ENCODE measurements at places on chromosomes 7 and 10.

DNA sequence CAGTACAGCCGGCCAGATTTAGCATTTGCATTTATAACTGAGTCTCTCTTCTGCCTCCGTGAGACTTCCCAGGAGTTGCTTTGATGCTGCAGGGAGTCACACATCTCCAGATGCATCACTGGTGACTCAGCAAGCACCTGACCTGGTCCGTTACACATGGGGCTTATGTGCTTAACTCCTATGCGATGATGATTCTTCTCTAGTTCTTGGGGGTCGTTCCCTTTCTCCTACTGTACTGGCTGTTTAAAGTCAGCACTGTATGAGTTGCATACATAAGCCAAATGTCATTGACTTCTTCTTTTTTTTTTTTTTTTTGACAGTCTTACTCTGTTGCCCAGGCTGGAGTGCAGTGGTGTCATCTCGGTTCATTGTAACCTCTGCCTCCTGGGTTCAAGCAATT is 13.0 kb upstream of the AKR1E2 start:
- DNase-seq: no peak

DNA sequence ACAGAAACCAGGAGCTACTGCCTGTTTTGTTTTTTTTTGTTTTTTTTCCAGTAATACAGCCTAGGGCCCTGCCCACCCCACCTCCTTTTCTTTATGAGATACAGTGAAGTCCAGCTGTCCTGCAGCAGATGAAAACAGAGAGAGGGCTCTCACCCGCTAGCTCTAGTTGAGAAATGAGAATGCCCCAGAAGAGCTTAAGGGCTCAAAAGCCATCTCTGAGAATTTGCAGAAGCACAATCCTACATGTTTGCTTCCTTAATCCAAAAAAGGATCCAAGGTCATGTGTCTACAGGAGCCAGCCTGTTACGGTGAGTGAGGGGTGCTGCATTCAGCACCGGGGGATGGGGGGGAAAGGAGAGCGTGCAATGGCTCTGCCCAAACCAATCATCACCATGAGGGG is 122.7 kb downstream of the KCNMA1 start:
- no peak for DNase-seq

GRCh38 chr10:78205457-78206016 is 171.9 kb downstream of the RPS24 start:
- no peak for DNase-seq

GRCh38 chr10:120077707-120078492 is 185.4 kb downstream of the SEC23IP start:
- DNase-seq: no peak

GRCh38 chr7:40077849-40078248 is 56.6 kb downstream of the MPLKIP start:
- DNase-seq: no peak

Data from GM19239 (cell line).